CD4-positive, alpha-beta memory T cell (primary cell): ENCODE measurements at places on chromosomes 13 and 19. TPM values are rescaled to one million over a fixed set of nuclear protein-coding genes. Genes with fewer than 3 reads are reported as not detected.

The ZNF547 gene
- total RNA-seq: 10.8 TPM

The ZNF737 gene
- 44.7 TPM for total RNA-seq

The RXFP2 gene
- not detected for total RNA-seq

The FRY gene
- 15.8 TPM for total RNA-seq

The TMEM190 gene
- total RNA-seq: not detected

The LYPD5 gene
- total RNA-seq: 0.49 TPM

The SOX21 gene
- total RNA-seq: not detected
